ENCODE measurements at places on chromosomes 4 and X.
A peak's percentile ranks its signal among the peaks of the same experiment; 100 is the strongest.

DNA sequence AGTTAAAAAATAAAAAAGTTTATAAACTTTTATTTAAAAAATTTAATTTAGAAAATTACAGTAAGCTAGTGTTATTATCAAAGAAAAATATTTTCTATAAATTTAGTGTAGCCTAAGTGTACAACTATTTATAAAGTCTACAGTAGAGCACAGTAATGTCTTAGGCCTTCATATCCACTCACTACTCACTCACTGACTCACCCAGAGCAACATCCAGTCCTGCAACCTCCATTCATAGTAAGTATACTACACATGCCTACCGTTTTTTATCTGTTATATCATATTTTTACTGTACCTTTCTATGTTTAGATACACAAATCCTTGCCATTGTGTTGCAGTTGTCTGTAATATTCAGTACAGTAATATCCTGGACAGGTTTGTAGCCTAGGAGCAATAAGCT lies 129.0 kb upstream of the FAM47B start:
- no peak for DNase-seq

GRCh38 chr4:124803641-124804040 lies 91.1 kb upstream of the ANKRD50 start:
- DNase-seq: no peak

DNA sequence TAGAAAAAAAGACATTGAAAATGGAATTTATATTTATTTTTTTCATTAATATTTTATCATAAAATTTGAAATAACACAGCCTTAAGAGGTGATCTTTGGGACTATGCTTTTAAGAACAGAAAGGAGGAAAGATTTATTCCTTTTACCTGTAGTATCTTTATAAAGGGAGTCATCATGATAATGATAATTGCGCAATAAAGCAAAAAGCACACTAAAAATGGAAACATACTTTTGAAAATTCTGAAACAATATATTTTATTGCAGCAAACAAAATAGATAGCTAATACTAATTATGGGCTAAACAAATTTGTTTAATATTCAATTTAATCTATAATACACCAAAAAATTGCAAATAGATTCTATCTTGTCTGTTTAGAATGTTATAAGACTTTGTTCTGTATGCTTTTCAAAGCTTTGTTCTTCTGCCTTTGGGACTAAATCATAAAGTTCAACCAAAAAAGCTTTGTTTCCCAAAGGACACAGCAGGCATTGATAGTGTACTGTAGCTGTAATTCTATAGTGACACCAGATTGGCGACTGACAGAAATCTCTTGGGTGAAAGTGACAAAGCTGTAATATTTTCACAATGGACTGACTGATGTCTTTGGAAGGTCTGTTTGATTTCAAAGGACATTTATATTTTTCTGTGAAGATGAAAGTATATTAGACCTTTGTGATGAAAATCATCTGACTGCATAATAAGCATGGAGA lies 2156.6 kb upstream of the TENM3 start:
- no peak for DNase-seq

- DNase-seq: no peak
Observed at GRCh38 chr4:115187136-115187535, 73.7 kb upstream of the NDST4 start.

GRCh38 chrX:138923805-138924204 lies 212.3 kb upstream of the FGF13 start:
- DNase-seq: peak; percentile 7

DNA sequence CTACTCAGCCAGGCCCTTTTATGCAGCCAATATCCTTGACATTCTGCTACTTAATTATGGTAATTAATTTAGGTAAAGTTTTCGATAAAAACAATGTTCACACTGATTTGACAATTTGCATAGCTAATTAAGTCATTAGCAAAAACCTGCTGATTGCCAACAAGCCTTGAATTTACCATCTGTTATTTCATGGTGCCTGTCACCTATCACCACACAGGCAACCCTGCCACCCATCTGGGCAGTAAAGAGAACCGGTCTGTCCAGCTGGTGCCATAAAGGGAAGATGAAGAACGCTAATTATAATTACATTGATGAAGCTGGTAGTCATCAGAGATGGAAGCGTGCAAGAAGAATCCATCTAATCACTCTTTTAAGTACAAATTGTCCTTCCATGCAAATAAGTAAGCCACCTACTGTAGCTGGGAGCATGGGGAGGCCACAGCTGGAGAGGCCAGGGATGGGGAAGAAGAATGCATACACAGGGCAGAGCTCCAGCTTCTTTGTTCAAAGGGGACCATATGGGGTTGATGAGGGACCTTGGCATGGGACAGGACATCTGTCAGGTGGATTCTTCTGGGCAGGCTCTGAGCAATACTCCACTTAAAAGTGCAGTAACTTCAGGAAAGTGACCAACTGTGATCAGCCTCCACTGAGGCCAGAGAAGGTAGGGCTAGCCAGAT lies 277.3 kb upstream of the TAPT1 start:
- DNase-seq: no peak

GRCh38 chr4:26723216-26723615 lies 137.4 kb upstream of the STIM2 start:
- DNase-seq: no peak
